Activated CD4-positive, alpha-beta T cell treated with anti-CD3 and anti-CD28 coated beads for 24 hours (primary cell): ENCODE measurements at places on chromosomes 13 and 19.

- DNase-seq: no peak
These were observed 79.2 kb downstream of the LRCH1 start for GRCh38 chr13:46632176-46632575.

DNA sequence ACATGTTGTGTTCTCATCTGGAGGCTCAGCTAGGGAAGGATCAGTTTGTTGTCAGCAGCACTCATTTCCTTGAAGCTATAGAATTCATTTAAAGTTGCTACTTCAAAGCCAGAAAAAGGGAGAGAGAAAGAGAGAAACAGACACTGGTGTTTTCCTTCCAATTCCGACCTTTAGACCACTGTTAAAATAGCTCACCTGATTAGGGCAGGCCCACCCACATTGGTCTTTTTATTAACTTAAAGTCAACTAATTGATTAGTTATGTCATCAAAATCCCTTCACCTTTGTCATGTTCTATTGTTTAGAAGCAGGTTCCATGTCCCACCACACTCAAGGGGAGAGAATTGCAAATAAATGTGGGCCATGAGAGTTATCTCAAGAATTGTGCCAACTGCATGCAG lies 560.2 kb downstream of the PCDH17 start:
- no peak for DNase-seq

GRCh38 chr13:40653527-40654318 lies 12.7 kb downstream of the FOXO1 start:
- DNase-seq: no peak

GRCh38 chr13:104592127-104592526 lies 1525.9 kb upstream of the SLC10A2 start:
- no peak for DNase-seq

GRCh38 chr19:30648866-30649862 lies 277.0 kb downstream of the ZNF536 start:
- no peak for DNase-seq

DNA sequence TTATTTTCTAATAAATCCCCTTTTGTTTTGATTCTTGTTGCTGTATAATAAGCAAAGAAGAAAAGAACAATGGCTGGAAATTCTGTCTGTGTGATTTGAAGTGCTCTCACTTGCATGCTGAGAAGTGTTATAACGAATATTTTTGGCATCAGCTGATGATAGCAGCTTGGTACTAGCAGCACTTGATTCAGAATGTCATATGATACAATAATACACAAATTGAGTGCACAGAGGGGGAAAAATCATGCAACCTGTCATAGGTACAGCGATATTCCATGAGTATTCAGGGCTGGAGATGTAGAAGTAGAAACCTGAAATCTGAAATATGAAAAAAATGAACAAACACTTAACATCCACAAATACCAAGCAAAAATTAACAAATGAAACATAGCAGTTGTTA lies 108.1 kb downstream of the FGF14 start:
- DNase-seq: no peak
